NCI-H524 (cell line): ENCODE measurements at places on chromosomes 5 and 9.
A peak's percentile ranks its signal among the peaks of the same experiment; 100 is the strongest.

GRCh38 chr5:121033334-121033733, 569.2 kb downstream of the PRR16 start:
- no peak for DNase-seq

DNA sequence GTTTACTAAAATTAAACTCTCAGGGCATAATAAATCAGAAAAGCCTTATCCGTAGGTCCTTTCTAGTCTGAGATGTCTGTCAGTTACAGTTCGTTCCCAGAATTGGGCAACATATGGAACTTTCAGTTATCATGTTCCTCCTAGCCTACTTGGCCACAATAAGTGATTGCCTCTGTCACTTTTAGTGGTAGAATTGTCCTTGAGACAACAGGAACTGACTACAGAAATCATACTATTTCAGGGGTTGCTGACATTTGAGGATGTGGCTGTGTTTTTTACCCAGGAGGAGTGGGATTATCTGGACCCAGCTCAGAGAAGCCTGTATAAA, 956 bp downstream of the ZNF189 start:
- DNase-seq = no peak

DNA sequence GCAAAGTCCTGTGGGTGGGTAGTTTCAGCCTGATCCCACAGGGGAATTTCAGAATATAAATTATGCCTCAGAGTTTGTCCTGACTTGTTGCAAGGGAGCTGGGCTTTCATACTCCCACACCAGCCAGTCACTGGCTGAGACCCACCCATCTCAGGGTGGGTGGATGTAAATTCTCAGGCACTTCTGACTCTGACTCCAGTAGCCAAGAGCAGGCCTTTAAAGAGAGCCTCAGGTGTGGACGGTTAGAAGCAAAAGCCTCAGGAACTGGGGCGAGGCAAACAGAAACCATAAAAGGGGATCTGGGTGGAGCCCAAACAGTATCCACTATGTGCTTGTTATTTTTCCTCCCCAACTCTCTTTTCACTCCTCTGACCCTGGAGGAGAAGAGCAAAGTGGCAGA, 28.6 kb upstream of the FBXW11 start:
- no peak for DNase-seq

DNA sequence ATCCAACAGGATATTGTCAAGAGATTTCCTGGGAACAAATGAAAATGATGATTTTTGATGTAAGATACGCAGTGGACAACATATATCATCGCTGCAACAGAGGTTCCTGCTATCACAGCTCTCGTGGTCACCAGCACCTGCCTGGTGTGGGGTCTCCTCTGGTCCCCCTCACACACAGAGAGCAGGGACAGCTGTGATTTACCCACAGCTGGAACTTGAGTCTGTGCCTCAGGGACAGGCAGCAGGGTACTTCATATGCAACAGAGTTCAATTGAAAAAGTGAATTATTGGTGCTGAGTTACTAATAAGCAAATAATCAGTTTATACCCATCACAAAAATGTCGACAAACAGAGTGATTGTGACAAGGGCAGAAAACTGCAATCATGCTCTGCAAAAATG, 93.4 kb downstream of the LMX1B start:
- no peak for DNase-seq

- no peak for DNase-seq
These were observed 163.8 kb downstream of the TMEM38B start for GRCh38 chr9:105858006-105858690.

DNA sequence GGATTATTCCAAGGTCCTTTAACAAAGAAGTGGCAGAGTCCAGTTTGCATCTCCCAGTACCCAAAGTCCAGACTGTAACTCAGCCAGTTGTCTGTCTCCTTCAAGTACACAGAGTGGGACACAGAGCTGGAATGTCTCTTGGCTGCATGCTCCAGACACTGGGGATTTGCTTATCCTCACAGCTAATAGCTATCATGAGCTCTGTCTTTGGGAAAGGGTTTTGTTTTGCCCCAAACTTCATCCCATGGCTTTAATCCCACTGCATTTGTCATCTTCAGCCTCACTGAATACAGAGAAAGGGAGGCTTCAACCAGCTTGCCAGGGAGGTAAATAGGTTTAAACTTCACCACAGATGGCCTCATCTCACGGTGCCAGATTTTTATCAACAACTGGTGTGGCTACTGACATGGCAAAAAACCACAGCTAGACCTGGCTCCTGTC, 412.2 kb upstream of the SLC24A2 start:
- no peak for DNase-seq

GRCh38 chr5:67000794-67001475, 195.7 kb downstream of the CD180 start:
- no peak for DNase-seq

DNA sequence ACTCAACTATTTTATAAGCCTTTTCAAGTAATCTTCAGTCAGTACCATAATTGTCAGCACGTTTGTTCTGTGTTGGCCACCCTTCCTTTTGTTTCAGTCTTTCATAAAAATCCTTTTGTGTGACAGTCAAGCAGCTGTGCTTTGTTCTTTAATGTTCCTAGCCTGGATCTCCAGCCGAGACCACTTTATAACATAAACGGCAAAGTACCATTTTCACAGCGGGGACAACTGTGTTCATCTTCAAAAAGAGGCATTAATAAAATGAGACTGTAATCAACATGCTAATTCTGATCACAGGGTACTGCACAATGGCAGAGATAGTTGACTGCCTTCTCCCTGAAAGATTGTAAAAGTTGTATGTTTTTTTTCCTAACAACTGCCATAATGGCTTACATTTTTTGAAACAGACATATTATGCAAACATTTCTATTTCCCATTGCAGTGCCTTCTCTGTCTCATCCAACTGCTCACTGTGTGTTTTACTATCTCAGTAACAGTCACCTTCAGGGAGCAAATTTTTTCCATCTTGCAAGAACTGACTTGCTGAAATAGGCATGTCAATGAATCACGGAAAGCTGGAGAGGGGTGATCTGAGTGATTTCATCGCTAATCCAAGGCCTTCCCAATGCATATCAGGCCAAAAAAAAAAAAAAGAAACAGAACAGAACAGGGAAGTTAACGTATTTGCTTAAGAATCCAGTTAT, 828.5 kb upstream of the DMAC1 start:
- no peak for DNase-seq

DNA sequence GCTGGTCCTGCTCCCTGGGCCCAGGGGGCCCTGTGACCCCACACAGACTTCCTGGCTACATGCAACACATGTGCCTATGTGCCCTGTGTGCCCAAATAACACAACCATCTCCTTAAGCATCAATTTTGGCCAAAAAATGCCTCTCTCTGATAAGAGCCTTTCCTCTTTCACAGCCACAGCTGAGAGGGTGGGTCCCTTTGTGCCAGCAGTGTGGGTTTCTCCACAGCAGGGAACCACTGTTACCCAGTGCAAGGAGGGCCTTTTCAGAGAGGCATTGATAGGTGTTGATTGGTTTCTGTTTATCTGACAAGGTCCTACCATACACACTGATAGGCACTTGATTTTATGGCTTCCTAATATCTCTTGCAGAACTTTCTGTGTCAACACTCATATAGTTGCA, 42.7 kb downstream of the SYK start:
- no peak for DNase-seq

DNA sequence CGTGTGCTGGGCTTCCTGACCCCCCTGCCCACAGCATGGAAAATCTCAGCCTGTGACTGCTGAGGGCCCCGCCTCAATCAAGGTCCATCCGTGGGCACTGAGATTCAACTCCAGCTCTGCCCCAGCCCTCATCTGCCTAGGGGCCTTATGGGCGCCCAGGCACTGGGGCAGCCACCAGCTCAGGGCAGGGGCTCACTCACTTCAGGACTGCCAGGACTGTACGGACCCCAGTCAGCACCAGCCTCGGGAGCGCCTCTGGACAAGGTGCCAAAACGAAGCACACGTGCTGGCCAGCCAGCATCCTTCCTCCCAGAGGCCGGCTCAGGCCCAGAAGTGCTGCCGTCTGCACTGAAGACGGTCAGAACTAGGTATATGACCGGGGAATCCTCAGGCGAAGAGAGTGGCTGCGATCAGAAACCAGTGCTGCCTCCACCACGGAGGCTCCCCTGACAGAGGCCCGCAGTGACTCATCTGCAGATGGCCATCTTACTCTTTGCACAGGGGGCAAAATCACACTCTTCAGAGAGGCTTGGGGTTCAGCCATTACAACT, 19.6 kb downstream of the CLPTM1L start:
- no peak for DNase-seq

- peak; percentile 95 for DNase-seq
These were observed 409.5 kb downstream of the MAT2B start for GRCh38 chr5:163914910-163915309.

DNA sequence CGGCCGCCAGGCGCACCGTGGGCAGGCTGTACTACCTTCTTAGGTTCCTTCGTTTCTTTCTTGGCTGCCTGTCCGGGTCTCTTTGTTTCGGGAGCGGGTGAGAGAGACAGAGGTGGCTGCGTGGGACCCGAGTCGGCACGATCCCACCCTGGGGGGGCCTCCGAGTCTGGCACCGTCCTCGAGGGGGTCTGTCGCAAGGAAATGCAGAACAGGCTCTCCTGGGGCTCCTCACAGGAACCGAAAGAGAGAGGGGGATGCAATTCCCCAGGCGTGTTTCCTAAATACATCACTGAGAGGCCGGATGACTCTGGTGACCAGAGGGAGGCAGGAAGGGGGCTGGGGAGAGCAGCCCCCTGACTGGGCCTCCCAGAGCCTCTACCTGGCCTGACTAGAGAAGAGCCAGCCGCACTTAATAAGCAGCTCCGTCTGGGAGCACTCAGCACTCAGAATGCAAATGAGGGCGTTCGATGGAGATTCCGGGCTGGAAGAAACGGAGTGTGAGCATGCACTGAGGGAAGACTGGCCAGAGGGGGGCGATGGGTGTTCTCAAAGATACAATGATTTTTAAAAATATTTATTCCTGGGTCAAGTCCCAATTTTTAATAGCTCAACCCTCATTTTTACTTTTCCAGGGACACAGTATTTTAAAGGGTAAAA, 11.7 kb upstream of the INPP5E start:
- no peak for DNase-seq

DNA sequence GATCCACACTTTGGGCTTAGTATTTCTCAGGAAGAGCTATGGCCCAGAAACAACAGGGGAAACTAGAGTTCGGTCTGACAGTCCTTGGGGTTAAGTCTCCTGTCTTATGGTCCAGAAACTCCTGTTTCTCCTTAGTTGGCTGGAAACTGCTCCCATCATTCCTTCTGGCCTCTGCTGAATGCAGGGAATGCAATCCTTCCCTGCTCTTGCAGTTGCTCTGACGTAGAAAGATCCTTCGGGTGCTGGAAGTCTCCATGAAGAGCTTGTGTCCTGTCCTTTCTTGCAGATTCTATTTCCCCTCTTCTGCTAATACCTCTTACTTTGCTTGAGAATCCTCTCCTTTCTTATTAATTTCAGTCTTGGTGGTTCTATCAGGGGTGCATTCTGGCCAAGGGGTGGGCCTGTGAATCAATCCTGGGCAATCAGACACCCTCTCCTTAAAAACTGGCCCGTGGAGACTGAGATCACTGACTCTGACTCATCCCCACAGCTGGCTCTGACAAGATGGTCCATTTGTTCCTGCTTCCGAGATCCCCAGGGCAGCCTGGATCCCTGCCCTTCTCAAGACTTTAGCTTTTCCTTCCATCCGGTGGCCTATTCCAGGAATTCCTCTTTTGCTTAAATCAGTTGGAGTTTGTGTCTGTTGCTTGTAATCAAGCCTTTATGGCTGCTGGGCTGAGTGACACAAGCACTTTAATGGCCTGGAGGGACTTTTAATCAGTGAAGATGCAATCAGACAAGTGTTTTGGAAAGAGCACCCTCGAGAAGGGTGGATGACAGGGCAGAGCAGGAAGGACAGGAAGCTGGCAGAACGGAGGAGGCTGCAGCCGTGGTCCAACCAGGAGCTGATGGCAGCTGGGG, 23.7 kb downstream of the PTGS1 start:
- DNase-seq = no peak

- no peak for DNase-seq
These were observed 435.5 kb downstream of the CAAP1 start for GRCh38 chr9:26457151-26457550.

DNA sequence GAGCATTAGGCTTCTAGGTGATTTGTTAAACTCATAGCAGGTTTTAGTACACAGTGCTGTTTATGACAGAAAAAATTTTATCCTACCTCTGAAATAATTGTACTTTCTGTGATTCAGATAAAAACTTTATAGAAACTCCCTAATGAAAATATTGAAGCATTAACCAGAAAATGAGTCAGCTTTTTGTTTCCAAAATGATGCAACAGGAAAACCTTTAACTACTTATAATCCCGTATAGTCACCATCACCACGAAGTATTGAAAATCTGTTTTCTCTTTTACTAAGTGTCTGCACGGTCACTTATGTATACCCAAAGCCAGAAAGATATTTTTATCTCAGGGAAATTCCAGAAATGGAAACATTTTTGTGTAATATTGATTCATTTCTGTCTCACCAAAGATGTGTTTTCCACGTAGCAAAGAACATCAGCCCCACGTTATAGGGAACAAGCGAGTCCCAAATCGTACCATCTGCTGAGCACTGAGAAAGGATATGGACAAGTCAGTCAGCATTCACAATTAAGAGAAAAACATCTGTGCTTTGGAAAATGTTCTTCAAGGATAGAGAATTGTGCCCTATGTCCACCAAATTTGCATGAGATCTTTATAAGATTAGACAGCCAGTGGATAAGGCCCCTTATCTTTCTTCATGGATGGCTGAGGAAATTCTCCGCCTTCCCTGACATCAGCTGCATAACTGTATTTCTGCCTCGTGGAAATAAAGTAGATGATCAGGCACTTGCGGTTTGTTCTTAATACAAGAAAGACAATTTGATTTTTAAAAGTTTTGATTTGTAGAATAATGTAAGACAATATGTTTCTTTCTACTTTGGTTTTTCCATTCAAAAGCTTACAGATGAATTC, 41.9 kb downstream of the TNFAIP8 start:
- DNase-seq = no peak

DNA sequence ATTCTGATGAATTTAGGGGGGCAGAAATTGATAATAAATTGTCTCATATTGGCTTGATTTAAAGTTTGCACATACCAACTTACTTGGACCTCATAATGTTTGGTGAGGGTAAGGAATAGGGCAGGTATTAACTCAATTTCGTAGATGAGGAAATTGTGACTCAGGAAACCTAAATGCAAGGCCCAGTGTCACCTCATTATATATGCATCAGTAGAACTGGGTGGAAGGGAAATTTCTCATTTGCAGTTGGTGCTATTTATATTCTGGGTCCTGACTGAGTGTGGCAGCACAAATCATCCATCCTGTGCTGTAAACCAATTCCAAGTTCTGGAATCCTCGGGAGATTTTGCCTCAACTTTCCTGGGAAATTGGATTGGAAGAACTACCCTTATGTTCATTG, 103.0 kb downstream of the SPATA31D1 start:
- no peak for DNase-seq

- DNase-seq = no peak
These were observed 24.0 kb upstream of the SLC9A3 start for GRCh38 chr5:548256-548655.

DNA sequence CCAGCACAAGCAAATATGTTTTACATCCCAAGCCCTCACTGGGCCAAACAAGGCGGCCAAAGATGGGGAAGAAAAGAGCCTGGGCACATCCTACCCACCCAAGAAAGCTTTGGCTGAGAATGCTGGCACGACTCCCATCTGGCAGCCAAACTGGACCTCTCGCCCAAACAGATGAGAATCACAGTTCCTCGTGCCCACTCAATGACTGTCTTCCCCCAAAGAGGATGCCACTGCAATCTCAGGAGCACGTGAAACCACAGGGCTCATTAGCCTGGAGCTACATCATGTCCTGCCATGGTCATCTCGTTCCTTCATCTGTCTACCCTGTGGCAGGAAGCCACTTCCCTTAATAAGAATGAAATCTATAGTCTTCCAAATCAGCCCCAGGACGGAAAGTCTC, 536.8 kb downstream of the BNC2 start:
- no peak for DNase-seq

- DNase-seq = no peak
These were observed 85.8 kb upstream of the DMRT1 start for GRCh38 chr9:755454-756381.
